GM13977 (cell line): ENCODE measurements at places on chromosomes 12 and 14.

DNA sequence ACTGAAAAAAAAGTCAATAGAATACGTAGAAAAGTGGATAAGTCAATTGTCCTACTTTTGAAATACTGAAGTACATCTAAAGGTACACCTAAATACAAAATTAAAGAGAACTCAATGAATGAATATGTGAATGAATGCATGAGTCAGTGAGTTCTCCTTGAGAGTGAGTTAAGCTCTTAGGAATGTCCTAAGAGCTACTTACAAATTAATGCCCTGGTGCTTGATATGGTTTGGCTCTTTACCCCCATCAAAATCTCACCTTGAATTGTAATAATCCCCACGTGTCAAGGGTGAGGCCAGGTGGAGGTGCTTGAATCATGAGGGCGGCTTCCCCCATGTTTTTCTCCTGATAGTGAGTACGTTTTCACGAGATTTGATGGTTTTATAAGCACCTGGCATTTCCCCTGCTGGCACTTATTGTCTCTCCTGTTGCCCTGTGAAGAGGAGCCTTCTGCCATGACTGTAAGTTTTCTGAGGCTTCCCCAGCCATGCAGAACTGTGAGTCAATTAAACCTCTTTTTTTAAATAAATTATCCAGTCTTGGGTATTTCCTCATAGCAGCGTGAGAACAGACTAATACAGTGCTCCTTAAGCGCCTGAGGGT, 192.2 kb upstream of the ARHGAP5 start:
- DNase-seq: no peak

DNA sequence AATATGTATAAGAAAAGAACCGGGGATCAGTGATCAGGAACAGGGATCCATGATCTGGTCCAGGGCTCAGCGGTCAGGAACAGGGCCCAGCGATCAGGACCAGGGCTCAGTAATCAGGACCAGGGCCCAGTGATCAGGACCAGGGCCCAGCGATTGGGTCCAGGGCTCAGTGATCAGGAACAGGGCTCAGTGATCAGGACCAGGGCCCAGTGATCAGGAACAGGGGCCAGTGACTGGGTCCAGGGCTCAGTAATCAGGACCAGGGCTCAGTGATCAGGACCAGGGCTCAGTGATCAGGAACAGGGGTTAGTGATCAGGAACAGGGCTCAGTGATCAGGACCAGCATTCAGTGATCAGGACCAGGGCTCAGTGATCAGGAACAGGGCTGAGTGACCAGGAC, 56.3 kb downstream of the TMEM121 start:
- DNase-seq: peak; percentile 36

- no peak for DNase-seq
Observed at GRCh38 chr12:38903596-38903995, 1.8 kb downstream of the CPNE8 start.

DNA sequence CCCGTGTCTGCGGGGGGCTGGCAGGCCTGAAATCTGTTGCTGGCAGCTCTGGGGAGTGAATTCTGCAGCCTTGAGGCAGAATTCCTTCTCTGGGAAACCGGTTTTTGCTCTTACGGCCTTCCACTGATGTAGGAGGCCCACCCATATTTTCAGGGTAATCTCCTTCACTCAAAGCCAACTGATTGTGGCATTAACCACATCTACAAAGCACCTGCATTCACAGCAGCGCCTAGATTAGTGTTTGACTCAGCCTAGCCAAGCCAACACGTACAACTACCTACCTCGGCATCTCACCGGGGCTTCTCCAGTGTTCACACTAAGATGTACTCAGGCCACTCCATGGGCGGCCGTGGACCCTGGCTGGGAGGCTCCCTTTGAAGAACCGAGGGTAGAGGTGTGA, 15.8 kb downstream of the C12orf43 start:
- DNase-seq: no peak

DNA sequence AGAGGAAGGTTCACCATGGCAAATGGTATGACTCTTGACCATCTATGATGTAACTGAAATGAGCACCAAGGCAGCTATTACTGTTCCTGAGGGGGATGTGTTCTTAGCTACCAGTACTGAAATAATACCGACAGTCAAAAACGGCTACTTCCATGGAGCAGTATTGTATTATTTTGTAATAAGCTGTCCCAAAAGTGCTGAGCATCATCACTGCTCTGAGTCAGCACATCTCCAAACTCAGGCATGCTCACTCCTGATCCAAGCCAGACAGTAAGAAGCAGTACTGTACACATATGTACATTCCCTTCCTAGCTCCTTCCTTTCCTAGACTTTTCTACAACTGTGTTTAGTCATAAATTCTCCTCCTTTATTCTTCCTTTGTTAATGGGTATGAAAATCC, 8.6 kb downstream of the VTI1B start:
- DNase-seq: no peak

- DNase-seq: no peak
Observed at GRCh38 chr12:89546151-89546550, 20.3 kb upstream of the POC1B start.

DNA sequence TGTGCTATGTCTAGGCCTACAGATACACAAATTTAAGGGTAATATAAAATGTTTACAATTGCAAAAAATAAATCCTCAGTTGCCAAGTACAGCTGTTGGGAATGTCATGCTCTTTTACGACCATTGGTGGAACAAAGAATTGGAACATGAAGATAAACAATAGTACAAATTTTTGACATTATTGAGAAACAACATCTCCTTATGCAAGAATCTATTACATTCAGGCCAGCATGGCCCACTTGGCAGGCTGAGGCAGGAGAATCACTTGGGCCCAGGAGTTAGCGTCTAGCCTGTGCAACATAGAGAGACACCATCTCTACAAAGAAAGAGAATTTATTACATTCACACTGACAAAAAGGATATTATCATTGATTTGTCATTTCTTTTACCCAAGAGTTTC, 135.9 kb upstream of the NTF3 start:
- no peak for DNase-seq

DNA sequence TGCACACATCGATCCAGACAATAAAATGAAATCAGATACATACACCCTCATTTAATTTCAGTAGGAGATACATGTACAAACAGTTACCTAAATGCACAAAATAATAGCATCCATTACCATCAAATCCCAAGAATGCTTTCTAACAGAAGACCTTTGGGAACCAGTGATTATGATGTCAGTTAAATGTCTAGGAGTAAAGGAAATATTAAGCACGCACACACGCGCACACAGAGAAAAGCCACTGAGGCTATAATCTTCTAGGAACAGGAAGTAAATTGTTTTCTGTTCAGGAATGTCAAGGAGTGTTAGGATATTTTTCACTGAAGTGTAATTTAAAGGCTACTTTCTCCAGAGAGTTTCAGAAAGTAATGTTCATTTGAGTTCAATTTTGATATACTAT, 250.1 kb downstream of the MDGA2 start:
- no peak for DNase-seq

GRCh38 chr14:96121660-96122395, 82.7 kb downstream of the C14orf132 start:
- no peak for DNase-seq

DNA sequence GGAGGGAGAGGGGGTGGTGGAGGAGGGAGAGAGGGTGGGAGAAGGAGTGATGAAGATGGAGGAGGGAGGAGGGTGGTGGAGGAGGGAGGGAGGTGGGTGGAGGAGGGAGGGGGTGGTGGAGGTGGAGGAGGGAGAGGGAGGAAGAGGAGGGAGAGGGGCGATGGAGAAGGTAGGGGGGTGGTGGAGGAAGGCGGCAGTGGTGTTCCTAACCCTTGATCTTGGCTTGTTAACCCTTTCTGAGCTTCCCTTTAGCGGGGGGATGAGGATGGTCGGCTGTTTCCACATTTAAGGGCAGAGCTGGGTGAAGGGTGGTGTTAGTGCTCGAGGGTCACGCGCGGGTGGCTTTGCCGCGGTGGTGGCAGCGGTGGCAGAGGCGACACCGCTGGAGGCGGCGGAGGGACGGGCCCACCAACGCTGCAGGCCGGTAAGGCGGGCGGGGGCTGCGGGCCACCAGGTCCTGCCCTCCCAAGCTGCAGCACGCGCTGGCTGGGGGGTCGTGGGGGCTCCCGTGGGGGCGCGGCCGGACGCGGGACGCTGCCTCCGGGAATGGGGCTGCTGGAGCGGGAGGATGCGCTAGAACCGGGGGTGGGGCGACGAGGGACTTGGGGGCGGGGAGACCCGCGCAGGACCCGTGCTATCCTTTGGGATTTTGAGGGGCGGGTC, 156.3 kb downstream of the PTPN11 start:
- DNase-seq: no peak

DNA sequence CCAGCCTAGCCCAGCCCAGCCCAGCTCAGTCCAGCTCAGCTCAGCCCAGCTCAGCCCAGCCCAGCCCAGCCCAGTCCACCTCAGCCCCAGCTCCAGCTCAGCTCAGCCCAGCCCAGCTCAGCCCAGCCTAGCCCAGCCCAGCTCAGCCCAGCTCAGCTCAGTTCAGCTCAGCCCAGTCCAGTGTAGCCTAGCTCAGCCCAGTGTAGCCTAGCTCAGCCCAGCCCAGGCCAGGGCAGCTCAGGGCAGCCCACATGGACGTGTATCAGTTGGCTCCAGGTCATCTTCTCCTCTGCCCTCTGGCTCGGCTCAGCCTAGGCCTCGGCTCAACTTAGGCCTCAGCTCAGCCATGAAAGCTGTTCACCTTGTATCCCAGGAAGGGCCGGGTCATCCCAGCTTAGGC, 64.7 kb downstream of the TMEM121 start:
- peak; percentile 30 for DNase-seq

DNA sequence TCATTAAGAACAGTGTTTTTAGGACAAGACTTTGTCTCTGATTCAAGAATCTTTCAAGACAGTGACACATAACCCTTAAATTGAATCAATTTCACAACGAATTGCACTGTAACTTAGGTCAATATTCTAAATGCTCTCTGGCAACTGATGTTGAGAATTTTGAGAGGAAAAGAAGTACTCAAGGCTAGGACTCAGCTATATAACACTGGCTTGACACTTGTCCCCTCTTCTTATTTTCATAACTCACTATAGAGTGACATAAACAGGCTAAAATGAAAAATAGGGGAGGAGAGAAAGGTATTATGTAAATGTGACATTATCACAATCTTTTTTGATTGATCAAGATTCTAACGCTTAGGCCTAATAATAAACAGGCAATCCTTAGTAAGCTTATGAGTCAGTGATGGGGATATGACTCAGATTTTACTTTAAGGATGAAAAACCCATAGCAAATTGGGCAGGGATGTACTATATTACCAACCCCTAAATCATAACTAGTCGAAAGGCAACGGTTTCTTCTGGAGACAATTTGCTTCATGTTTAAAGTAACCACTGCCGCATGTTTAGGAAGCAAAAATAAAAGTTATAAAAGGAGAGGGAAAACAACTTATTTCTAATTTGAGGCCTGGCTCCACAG, 10.9 kb downstream of the BTG1 start:
- no peak for DNase-seq

DNA sequence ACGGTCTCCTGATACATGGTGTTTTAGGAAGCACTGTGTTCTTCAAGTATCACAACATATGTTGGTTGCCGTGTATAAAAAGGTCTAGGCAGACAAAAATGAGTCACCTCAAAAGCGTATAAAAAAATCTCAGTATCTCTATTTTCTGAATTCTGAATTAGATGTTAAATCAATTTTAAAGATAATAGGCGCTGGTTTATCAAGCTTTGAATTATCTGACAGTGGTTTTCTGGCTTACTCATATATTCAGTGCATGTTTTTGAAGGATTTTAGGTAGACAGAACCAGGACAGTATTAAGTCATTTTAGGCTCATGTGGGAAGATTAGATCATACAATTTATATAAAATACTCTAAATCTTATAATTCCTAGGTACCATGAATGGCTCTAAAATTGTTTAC, 110.8 kb downstream of the TMTC2 start:
- no peak for DNase-seq

DNA sequence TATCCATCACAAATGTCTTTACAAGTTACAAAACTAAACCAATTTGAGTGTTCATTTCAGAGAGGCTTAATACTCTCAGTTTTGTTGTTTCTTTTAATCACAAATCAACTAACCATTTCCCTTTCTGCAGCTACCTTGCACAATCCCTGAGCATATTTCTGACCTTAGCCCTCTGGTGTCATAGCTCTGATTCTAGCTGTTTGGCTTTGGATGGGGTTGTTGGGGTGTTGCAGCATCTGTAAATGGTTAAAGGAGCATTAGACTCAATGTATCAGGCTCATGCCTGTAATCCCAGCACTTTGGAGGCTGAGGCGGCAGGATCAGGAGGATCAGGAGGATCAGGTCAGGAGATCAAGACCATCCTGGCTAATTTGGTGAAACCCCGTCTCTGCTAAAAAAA, 461.4 kb downstream of the NRXN3 start:
- DNase-seq: no peak

GRCh38 chr12:124143726-124144125, 151.2 kb upstream of the RFLNA start:
- no peak for DNase-seq

GRCh38 chr12:115726691-115727090, 550.8 kb downstream of the MED13L start:
- DNase-seq: no peak

DNA sequence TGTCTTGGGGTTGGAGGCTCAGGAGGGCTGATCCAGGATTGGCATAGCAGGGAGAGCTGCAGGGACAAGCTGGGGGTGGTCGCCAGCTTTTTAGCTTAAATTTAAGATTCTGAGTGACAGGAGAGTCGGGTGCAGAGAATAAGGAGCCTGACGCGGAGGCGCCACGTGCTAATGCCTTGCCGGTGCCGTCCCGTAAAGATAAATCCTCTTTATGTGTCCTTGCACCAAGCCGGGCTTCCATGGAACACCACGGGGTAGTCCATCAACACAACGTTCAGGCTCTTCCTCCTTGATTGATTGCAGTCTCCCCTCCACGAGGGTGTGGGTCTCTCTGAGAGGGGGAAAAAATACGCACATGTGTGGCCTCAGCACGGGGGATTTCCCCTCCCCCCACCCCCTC, 3.9 kb downstream of the DLK1 start:
- DNase-seq: no peak

GRCh38 chr12:64240781-64241180, 18.7 kb upstream of the KICS2 start:
- DNase-seq: no peak

GRCh38 chr12:105352940-105353635, 22.6 kb downstream of the C12orf75 start:
- no peak for DNase-seq

DNA sequence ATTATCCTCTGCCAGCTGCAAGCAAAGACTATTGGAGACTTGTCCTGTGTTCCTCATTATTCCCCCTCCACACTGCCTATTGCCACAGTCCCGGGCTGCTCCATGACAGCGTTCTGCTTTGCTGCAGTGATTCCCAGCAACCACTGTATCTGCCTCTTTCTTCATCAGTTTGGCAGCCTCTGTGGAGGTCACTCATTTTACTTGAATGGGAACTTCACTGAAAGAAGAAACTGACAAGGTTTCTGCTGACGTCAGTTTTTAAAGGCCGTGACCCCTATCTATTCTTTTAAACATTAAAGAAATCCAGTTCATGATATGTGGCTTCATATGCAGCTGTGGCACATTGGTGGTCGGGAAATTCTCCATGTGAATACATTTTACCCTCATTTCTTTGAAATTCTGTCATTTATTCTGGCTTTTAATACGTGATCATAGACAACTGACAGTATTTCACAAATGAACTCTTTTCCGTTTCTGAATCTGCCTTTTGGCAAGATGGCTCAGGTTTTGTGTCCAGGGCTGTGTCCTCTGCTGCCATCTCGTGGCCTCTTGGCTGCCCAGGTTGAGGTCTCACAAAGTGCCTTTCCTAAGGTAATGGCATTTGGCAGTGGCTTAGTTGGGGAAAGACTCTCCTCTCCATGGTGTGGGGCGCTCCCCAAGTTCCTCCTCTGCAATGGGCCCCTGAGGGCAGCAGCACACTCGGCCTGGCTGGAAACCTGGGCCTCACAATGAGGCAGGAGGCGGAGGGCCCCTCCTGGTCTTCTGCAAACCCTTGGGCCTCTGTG, 5.8 kb downstream of the TMEM253 start:
- peak; percentile 70 for DNase-seq

- peak; percentile 40 for DNase-seq
Observed at GRCh38 chr14:60647081-60647836, 2.0 kb downstream of the SIX1 start.
